ENCODE measurements at places on chromosomes 6 and 20.

DNA sequence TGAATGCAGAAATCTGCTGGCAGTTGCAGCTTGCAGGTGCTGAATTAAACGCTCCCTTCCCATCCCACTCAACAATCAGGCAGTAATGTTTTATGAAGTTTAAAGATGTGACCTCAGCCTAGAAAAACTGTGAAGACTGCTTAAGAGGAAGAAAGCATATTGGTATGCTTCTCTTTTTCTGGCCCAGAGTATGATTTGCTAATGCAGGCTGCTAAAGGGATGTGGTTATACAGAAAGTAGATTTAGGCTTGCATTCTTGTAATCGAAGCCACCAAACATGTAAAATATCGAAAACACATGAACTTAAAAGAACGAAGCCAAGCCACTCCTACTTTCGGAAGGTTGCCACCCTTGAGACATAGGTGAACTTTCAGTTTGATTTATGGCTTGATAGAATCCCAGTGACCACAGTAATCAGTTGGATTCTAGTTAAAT lies 40.7 kb downstream of the MAP3K5 start:
- DNase-seq, result no peak

DNA sequence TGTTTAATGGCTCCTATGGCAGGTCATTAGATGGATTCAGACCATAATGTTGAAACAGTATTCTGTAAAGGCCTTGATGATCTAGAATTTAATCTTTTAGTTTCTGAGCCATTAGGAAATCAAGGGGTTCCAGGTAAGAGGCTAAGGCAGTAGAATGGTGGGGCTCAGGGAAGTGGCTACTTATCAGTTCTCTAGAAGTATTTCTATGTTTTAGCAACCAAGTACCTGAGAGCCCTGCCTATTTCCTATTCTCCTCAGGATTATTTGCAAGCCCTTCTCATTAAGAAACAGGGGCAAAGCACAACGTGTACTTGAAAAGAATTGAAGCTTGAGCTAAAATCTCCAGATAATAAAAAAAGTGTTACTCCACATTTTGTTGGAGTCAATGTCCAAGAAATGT lies 646.5 kb downstream of the RNF144B start:
- DNase-seq, result no peak

GRCh38 chr6:1820165-1820564 lies 210.4 kb downstream of the FOXC1 start:
- DNase-seq, result no peak

GRCh38 chr6:56897789-56898529 lies 56.9 kb upstream of the BEND6 start:
- DNase-seq, result no peak

- peak; percentile 67 for DNase-seq
Measured at GRCh38 chr20:61120595-61121515, 131.2 kb upstream of the CDH4 start.

All from NCI-H2171 treated with DMSO at 0.1 percent for 48 hours (cell line).